ENCODE measurements at places on chromosomes 4 and X. TPM values are rescaled to one million over a fixed set of nuclear protein-coding genes. Genes with fewer than 3 reads are reported as not detected.

Gene ETDA
- total RNA-seq, result not detected

GRCh38 chr4:8087921-8088495 lies 70.6 kb downstream of the ABLIM2 start:
- no peaks in the 10 kb centered on the region for H3K27me3 ChIP-seq
- DNase-seq, result no peak
- peaks cover 12% of the 10 kb centered on the region for H3K4me1 ChIP-seq
- no peaks in the 10 kb centered on the region for H3K36me3 ChIP-seq

DNA sequence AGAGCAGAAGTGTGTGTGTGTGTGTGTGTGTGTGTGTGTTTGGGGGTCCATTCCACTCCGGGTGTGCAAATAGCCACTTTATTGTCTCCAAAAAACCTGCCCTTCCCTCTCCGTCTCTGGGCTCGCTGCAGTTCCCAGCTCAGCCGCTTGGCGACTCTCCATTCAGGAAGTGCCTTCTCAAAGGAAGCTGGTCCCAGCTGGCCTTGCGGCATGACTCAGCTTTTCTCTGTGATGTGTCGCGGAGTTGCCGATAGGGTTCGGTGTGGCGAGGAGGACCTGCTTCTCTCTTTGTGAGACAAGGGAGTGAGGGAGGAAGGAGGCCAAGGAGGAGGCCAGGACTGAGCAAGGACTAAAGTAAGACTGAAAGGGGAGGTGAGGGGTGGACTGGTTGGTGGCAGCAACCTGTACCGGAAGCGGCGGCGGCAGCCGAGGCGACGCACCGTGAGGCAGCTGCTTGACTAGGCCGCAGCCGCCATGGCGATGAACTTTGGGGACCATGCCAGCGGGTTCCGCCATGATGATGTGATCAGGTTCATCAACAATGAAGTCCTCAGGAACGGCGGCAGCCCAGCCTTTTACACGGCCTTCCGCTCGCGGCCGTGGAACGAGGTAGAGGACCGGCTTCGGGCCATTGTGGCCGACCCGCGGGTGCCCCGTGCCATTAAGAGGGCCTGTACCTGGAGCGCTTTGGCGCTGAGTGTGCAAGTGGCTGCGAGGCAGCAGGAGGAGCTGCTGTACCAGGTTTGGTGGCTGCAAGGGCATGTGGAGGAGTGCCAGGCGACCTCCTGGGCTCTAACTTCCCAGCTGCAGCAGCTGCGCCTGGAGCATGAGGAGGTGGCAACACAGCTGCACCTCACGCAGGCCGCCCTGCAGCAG lies at the start of gene TEX13C:
TSS of gene TEX13C (plus strand) at position 226 of the 876 bp plus-strand sequence. CDS start at position 475, 249 bp downstream.
- no peak for DNase-seq
- no peaks in the 10 kb centered on the region for H3K4me1 ChIP-seq
- no peak within 1 kb of the TSS for H3K27ac ChIP-seq
- no peaks in the 10 kb centered on the region for H3K36me3 ChIP-seq
- H3K4me3 ChIP-seq, result no peak within 1 kb of the TSS
- no peaks in the 10 kb centered on the region for H3K27me3 ChIP-seq

- no peak overlapping the region for H3K27ac ChIP-seq
- no peaks in the 10 kb centered on the region for H3K27me3 ChIP-seq
- H3K4me1 ChIP-seq, result peaks cover 5% of the 10 kb centered on the region
- H3K36me3 ChIP-seq, result no peaks in the 10 kb centered on the region
Measured at GRCh38 chr4:159269116-159269515, 166.2 kb downstream of the RAPGEF2 start.

GRCh38 chr4:24060932-24061331 lies 171.1 kb upstream of the PPARGC1A start:
- H3K4me3 ChIP-seq, result no peak overlapping the region
- no peaks in the 10 kb centered on the region for H3K36me3 ChIP-seq
- H3K27me3 ChIP-seq, result no peaks in the 10 kb centered on the region
- no peak for DNase-seq
- H3K27ac ChIP-seq, result no peak overlapping the region

DNA sequence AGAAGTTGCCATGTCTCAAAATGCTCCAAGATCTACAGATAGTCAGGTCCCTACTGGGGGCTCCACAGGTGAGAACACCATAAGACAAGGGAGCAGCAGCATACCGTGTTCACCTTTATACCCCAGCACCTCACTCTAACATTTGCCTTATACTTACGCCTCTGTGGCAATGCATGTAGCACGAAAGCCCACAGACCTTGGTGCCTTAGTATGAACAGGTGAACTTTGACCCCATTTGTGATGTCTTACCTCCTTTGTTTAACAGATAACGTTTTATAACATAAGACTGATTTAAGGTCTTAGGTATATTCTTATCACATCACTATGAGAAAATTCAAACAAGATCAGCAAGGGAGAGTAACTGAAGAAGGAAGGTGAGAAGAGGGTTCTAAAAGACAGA lies 128.8 kb downstream of the ARX start:
- DNase-seq, result no peak
- no peak overlapping the region for H3K4me3 ChIP-seq
- H3K36me3 ChIP-seq, result no peaks in the 10 kb centered on the region
- H3K4me1 ChIP-seq, result no peaks in the 10 kb centered on the region

Data from tibial nerve (tissue), 4 donors.